ENCODE measurements at places on chromosomes 4 and X.

DNA sequence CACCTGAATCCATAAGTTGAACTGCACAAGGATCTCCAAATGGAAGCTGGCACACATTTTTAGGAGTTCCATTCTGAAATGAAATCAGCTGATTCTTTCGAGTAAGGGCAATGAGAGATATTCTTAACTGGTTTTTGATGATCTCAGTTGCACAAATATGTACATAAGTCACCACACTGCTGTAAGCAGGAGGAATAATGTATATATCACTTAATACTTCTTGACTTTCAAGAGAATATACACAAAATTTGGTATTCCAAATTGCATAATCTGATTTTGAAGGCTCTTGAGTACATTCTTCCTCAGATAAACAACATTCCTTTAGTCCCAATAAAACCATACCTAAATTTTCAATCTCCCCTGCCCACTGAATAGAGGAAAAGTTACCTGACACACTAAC lies 8.2 kb downstream of the FANCB start:
- no peak for DNase-seq

DNA sequence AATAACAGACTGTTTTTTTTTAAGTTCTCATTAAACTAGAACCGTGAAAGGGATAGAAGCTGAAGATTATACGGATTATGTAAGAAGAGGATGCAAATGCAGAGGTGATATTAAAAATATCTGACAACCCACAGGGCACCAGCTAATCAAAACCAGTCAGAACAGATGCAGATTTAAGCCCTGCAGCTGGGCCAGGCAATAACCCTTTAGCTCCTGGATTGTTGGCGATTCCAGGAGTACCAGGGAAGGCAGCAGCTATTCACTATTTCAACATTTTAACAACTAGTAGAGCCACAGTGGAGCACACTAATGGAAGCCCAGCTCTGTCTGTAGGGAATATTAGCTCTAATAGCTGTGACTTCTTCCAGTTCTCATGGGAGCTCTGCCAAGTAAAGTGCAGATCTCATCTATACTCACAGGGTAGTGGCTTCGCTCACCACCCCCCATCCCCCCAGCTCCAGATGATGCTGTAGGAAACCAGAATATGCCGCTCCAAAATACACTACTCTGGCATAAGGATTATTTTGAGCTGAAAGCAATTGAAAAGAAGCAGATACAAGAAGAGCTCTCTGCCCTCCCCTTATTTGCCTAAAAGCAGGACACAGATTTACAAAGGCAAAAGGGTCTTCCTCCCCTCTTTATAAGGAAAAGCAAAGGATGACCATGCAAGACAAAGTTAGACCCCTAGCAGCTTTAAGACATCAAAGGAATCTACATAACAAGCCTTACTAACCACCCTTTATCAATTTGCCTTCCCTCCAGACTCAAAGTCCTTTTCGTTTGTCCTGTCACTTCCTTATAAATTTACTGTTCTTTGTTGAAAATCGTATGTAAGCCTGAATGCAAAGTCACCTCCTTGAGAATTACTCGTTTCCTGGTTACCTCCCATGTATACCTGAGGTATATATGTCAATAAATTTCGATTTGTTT lies 13.7 kb downstream of the SCD5 start:
- no peak for DNase-seq

DNA sequence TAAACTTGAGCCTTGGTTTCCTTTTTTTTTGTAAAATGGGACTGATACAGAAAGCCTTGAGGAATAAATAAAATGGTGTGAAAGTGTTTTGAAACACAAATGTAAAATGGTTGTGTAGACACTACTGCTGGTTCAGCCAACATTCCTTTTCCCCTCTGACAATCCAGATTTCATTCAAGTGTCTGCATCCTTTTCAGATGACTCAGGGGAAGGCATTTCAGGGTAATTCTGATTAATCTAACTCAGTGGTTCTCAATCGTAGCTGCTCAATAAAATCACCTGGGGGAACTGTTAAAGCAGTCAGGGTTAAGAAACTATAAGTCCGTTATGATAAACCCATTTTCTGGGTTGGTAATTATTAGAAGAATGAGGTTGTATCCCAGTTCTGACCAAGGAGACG lies 4.6 kb downstream of the ARHGAP10 start:
- DNase-seq, result no peak

DNA sequence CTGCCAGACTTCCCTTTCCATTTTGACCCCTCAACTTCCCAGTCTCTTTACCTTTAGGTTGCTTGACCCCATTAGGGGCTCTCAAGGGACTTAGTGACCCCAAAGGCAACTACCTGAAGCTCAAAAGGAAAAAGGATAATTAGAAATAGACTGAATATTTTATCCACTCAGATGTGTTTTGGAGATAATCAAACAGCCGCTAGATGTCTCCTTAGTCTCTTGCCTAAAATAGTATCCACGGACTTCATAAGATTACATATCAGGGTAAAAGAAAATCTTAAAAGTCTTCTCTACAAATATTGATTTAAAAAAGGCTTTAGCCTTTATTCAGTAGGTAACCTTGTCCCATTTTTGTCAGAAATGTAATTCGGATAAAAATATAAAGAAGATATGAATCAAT lies 21.0 kb upstream of the RHOXF2 start:
- no peak for DNase-seq

DNA sequence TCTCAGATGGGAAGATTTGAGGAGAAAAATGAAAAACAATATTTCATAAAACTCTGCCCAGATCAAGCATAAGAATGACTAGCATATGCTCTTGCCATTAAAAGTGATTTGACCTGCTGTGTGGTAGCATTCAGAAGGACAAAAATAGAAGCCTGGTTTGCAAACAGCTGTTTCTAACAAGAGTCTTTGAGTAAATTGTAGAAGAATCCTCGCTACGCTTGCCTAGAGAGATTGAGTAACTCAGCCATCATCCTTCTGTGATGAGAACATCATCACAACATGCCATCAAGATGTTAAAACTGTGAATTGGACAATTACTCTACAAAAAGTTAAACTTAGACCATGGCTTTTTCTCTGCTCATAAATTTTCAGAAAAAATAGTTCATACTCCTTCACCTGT lies 168.9 kb upstream of the PUDP start:
- DNase-seq, result no peak

DNA sequence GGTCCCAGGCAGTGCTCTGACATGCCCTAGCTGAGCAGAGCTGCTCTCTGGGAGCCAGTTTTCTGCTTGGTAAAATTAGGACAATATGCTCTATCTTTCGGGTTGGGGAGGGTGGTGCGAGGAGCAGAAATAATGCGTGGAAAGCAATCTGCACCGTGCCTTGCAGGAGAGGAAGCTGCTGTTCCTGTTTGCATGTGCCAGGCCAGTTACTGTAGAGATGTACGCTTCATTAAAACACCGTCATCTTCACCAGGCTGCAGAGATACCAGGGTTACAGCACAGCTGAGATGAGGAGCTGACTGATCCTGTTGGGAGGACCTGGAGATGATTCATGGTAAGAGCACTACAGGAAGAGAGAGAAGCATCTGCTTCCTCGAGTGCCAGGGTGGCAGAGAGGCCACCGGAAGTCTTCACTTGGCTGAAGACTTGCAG lies 29.5 kb upstream of the IRF2 start:
- no peak for DNase-seq

- DNase-seq, result no peak
Measured at GRCh38 chrX:129980540-129981199, 1.8 kb upstream of the BCORL1 start.

DNA sequence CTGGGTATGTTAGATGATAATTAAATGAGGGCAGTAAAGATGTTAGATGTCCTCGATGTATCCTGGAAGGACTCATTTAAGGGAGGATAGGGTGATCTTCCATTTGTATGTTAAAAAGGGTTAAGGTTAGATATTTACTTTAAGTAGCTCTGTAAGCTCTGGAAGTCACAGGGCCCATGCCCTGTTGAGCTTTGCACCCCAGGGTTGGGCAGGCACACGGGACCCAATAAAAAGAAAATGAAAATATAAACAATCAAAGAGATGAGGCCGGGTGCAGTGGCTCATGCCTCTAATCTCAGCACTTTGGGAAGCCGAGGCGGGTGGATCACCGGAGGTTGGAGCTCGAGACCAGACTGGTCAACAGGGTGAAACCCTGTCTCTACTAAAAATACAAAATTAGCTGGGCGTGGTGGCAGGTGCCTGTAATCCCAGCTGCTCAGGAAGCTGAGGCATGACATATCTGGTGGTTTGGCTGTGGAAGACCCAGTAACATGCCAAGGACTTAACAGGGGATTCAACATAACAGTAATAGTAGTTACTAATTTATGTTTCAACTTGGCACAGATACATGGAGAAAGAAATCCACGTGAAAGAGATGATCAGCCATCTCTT lies 16.9 kb upstream of the PHEX start:
- no peak for DNase-seq

DNA sequence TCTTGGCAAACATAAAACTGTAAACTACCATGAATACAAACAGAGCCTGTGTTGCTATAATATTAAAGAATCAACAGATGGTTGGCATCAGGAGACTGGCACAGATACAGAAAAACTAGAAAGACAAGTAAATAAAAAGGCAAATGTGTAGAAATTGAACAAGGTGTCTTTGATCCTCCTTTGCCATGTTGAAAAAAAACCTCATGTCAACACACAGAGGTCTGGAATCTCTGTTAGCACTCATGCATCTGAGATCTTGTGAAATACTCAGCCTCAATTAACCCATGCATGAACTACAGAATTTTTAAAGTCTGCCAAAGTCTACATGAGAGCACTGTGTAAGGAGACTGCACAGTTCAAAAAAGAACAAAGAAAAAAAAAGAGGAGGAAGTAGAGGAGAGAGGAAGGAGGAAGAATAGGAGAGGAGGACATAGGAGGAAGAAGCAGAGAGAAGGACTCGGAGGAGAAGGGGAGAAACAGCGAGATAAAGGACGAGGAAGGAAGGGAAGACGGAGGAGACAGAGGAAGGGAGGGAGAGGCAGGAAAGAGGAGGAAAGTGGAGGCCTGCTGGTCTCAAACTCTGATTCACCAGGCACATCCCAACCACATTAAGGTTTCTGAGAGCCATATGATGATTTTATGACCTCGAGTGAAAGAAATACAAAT lies 52.8 kb downstream of the PRDM5 start:
- no peak for DNase-seq

Measured in NCI-H187 (cell line).